ENCODE measurements at places on chromosomes 7 and 10. TPM values are rescaled to one million over a fixed set of nuclear protein-coding genes. Genes with fewer than 3 reads are reported as not detected.

The TEX47 gene
- not detected for total RNA-seq

The TET1 gene
- total RNA-seq, result 53.4 TPM

DNA sequence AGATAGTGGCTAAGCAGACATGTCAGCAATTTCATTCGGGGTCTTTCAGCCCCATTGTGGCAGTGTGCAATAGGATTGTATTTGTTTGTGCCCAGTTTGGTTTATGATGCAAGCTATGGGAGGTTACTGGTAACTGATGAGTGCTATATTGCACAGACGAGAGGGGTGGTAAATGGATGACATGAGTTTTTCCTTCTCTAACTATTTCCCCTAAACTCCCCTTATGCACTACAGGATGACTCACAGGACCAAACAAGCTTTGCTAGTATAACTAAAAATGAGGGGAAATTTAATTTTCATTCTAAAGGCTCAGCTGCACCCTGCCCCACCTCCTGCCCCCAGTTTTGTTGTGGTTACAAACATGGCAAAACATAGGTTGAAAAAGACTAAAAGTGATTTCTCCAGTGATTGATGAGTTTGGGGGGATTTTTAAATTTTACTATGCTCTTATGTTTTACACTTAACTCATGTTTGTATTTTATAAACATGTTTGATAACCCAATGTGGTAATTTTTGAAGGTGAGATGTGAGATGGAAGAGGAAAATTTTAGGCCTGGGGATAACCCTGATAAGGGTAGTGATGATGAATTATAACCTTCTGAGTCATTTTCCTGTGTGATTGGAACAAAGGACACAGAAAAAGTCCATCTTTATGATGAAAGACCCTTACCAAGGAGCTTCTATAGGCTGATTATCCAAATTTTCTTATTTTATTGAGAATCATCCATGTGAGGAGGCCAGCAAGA is 60.8 kb upstream of the NAMPT start:
- H3K36me3 ChIP-seq, result peaks cover 14% of the 10 kb centered on the region
- H3K27me3 ChIP-seq, result no peaks in the 10 kb centered on the region
- H3K27ac ChIP-seq, result no peak overlapping the region

DNA sequence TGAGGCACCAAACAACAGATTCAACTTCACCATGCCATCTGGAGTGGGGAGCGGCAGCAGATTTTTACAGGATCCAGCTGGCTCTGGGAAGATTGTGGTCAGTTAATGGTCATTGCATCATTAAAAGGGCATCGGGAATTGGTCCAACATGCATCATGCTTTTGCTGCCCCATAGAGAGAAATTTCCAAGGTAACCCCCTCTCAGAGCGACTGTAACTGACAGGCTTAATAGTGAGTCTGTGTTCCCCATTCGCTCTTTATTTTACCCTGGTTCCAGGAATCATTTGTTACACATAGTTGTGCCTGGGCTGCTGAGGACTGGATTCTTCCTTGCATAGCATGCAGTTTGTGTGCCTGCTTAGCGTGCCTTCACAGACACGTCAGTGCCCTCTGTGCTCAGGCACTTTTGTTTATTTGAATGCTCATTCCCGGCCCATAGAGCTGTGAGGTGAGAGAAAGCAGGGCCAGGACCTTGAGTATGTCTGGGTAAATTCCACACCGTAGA is 49.9 kb downstream of the CDHR3 start:
- H3K4me1 ChIP-seq, result peaks cover 5% of the 10 kb centered on the region
- no peak overlapping the region for H3K27ac ChIP-seq
- no peak overlapping the region for H3K4me3 ChIP-seq
- no peak for DNase-seq
- H3K36me3 ChIP-seq, result peaks cover 10% of the 10 kb centered on the region

- peaks cover 19% of the 10 kb centered on the region for H3K36me3 ChIP-seq
- no peak overlapping the region for H3K27ac ChIP-seq
- H3K4me1 ChIP-seq, result no peaks in the 10 kb centered on the region
- H3K4me3 ChIP-seq, result no peak overlapping the region
- no peak for DNase-seq
- H3K27me3 ChIP-seq, result no peaks in the 10 kb centered on the region
These were observed 130.4 kb upstream of the AUTS2 start for GRCh38 chr7:69467826-69468225.

GRCh38 chr7:116706668-116707126 is 34.7 kb downstream of the MET start:
- H3K27me3 ChIP-seq, result no peaks in the 10 kb centered on the region
- DNase-seq, result no peak
- no peaks in the 10 kb centered on the region for H3K36me3 ChIP-seq
- no peak overlapping the region for H3K27ac ChIP-seq
- no peak overlapping the region for H3K4me3 ChIP-seq
- H3K4me1 ChIP-seq, result 0 out of 2 replicates have a peak, but pooled peaks cover 2% of the 10 kb centered on the region

GRCh38 chr7:139481364-139481763 is 2.1 kb downstream of the KLRG2 start:
- peaks cover 2% of the 10 kb centered on the region for H3K4me1 ChIP-seq
- H3K27me3 ChIP-seq, result no peaks in the 10 kb centered on the region
- no peak overlapping the region for H3K27ac ChIP-seq
- H3K4me3 ChIP-seq, result no peak overlapping the region

The ARHGAP19 gene
- 33.2 TPM for total RNA-seq

DNA sequence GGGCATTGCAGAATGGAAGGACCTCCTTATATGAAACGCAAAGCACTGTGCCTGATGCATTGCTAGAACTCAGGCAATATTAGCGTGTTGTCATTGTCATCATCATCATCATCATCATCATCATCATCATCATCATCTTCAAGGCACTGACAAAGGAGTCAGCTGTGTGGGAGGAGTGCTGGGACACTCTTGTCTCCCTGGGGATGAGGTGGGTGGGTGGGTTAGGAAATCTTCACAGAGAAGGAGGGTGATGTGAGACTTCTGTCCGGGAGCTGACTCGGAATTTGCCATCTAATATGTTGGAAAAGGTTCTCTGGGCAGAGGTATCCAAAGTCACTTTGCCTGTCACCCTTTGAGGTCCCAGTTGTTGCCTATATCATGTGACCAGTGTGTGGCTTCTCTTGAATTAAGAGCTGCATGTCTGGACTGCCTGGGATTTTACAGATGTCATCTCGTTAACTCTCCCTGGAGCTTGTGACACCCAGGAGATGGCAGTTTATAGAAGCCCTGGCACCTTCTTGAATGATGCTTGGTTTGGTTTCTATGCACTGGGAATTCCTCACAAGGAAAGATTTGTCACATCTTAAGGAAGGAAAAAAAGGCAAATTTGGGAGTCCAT is 7.1 kb downstream of the HTRA1 start:
- H3K4me3 ChIP-seq, result no peak overlapping the region
- H3K4me1 ChIP-seq, result no peaks in the 10 kb centered on the region
- 0 out of 3 replicates have a peak, but pooled peaks cover 2% of the 10 kb centered on the region for H3K36me3 ChIP-seq
- H3K27ac ChIP-seq, result no peak overlapping the region
- peaks cover 6% of the 10 kb centered on the region for H3K27me3 ChIP-seq
- DNase-seq, result no peak

DNA sequence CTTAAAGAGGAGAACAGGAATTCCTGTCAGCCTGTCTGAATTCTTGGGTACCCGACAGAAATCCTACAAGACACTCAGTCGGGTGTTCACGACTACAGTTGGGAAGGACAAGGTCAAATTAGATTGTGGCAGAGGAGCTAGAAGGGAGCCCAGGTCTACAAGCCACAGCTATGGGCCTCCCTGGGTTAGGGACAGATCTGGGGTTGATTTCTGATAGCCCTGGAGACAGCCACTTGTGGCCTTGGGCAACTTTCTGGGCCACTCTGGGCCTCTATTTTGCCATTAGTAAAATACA is 39.7 kb upstream of the ANTXRL start:
- DNase-seq, result peak; percentile 8
- H3K27me3 ChIP-seq, result no peaks in the 10 kb centered on the region
- no peaks in the 10 kb centered on the region for H3K36me3 ChIP-seq
- H3K27ac ChIP-seq, result no peak overlapping the region
- no peak overlapping the region for H3K4me3 ChIP-seq
